ENCODE measurements at places on chromosomes 2 and 18.

GRCh38 chr18:9328776-9329175 lies 5.8 kb upstream of the TWSG1 start:
- DNase-seq: no peak

DNA sequence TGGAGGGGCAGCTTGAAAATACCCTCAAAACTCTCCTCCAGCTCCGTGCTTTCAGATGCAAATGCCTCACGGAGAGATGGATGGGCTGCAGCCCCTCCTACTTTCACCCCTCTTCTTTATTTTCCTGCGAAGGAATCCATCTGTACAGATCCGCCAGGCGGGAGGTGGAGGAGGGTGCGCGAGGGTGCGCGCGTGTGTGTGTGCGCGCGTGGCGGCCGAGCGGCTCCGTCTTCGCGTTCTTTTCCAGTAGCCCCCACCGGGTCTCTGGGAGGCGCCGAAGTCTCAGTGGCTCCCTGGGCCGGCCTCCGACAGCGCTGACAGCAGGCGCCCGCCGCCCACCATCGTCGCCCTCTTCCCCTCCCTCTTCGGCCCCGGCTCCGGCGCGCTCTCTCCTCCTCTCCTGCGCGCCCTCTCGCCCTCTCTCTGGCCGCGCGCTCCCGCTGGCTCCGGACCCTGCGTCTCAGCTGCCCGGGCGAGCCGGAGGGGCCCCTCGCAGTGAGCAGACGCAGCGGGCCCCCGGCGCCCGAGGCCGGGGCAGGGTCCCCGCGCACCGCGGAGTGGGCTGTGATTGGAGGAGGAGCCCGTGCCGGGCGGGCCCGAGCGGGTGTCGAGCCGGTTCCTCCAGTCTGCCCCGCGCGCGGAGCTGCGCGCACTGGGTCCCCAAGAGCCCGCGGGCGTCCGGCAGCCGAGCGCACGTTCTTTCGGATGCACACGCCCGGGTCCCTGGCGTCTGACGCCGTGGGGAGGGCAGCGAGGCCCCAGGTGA lies at the start of gene CDH7:
Gene CDH7 (plus strand): TSS at position 624 of the 766 bp plus-strand sequence. CDS start 11,831 bp downstream, outside the sequence.
- DNase-seq: peak; percentile 16

GRCh38 chr2:95352310-95353054 lies 50.0 kb upstream of the FAHD2A start:
- DNase-seq: no peak

GRCh38 chr2:29106980-29107388 lies 8.2 kb upstream of the CLIP4 start:
- no peak for DNase-seq

DNA sequence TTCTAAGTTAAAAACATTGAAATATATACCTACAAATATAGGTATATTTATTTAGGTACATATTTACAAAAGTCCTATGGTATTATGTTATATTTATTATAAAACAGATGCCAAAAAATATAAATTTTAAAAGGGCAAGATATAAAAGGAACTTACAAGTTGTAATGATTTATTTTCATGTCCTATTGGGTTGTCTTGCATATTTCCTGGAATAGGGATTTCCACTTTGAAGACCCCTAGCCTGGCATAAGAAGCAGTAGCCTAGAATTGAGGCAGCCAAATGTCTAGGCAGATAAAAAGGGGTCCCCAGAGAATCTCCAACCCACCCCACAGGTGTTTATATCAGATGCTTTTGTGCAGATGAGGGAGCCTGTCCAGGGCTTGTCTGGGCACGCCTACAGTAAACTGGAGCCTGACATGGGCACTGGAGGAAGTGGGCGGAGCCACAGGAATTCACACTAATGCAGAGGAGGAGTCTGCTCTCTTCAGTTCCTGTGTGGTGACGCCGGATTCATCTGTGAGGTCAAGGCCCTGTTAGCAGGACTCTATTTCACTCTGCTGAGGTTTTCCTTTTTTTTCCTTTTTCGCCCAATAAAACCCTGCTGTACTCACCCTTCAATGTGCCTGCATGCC lies 1088.9 kb upstream of the PIK3C3 start:
- DNase-seq: no peak

GRCh38 chr2:239293775-239294430 lies 106.9 kb downstream of the HDAC4 start:
- DNase-seq: no peak

DNA sequence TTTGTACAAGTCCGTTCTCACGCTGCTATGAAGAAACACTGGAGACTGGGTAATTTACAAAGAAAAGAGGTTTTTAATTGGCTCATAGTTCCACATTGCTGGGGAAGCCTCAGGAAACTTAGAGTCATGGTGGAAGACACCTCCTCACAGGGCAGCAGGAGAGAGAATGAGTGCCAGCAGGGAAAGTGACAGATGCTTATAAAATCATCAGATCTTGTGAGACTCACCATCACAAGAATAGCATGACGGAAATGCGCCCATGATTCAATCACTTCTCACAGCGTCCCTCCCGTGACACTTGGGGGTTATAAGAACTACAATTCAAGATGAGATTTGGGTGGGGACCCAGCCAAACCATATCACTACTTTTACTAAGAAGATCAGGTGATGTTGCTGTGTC lies 285.8 kb downstream of the TMX3 start:
- no peak for DNase-seq

All from muscle of back (tissue), 13 donors.